Kidney glomerular epithelial cell (primary cell): ENCODE measurements at places on chromosomes 2 and 18.
A peak's percentile ranks its signal among the peaks of the same experiment; 100 is the strongest.

DNA sequence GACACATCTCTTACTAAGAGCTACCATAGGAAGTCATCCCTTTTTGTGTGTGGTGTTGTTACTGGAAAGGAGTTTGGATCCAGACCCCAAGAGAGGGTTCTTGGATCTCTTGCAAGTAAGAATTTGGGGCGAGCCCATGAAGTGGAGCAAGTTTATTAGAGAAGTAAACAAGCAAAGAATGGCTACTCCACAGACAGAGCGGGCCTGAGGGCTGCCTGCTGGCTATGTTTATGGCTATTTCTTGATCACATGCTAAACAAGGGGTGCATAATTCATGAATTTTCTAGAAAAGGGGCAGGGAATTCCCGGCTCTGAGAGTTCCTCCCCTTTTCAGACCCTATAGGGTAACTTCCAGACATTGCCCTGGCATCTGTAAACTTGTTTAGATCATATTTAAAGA, 30.6 kb upstream of the PXDN start:
- no peak for DNase-seq

DNA sequence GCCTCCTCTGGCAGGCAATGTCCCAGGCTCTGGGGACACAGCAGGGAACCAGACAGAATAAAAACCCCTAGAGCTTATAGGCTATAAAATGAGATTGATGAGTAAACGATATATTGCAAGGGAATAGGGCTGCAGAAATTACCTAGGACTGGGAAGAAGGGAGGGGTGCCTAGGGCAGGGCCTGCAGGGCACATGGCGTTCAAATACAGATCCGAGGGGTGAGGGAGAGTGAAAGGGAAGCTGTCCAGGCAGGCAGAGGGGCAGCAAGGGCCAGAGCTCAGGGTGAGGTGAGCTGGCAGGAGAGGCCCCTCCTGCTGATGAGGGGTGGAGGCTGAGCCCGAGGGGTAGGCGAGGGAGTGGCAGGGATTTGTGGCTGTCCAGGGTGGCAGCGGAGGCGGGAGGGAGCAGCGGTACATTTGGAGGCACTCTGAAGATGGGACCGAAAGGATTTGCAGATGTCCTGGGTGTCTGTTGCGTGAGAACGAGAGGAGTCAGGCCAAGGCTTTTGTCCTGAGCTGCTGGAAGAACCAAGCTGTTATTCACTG, 33.7 kb downstream of the KCNIP3 start:
- no peak for DNase-seq

- no peak for DNase-seq
These were observed 101.0 kb upstream of the ZNF236 start for GRCh38 chr18:76721207-76721996.

GRCh38 chr2:238636269-238637073, 209.7 kb downstream of the ASB1 start:
- no peak for DNase-seq

- DNase-seq = peak; percentile 72
These were observed 119.6 kb downstream of the SLC8A1 start for GRCh38 chr2:40332191-40332826.

DNA sequence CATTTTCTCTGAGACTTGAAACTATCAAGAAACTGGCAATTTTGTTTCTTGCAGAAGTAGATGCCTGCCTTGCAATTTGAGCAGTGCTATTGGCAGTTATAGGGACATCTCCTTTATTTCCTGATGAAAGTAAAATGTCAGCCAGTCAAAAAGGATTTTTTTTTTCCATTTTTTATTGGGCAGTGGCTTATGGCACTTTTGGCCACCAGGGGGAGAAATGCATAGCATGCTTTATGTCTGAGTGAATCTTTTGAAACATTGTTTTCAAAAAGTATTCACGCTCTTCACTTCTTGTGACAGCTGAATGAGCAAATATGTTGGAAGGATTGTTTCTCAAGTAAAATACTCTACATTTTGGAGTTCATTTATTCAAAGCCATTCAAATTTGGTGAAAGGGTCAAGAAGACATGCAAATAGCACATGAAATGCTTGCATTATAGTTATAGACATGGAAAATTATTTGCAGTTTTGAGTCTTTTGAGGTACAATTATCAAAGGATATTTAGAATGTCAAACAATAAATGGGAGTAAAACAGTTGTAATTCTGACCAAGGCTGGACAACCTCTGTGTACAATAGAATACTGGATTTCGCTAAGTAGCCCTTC, 491.0 kb downstream of the CDH2 start:
- peak; percentile 50 for DNase-seq

DNA sequence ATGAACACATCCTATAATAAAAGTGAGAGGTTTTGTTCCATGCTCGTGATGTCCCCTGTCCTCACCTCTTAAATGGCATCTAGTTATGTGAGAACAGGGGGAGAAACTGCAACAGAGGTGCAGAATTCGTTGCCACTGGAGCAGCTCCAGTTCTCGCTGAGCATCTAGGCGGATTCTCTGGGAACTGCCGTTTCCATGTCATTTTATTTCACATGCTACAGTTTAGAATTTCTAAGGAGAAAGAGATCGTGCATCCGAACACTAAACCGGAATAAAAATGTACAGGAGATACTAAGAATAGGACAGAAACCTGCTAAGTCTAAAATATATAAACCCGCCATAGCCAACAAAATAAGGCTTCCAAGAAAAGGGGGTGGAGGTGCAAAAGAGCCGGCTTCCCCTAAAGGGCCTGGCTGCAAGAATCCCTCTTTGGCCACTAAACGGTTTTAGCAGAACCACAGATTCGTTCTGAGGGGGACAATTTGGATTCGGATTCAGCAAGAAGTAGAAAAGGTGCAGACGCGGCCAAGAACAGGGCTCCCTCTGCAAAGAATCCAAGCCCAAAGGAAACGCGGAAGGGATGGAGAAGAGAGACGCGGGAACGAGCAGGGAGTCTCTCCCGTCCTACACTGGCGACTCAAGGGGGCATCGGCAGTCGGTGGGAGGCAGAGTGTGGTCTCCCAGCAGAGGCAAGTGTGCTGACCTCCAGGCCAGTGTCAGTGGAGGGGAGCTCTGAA, 1.3 kb downstream of the TMEM163 start:
- DNase-seq = no peak

- no peak for DNase-seq
These were observed 222.0 kb upstream of the CHAC2 start for GRCh38 chr2:53545604-53546003.

DNA sequence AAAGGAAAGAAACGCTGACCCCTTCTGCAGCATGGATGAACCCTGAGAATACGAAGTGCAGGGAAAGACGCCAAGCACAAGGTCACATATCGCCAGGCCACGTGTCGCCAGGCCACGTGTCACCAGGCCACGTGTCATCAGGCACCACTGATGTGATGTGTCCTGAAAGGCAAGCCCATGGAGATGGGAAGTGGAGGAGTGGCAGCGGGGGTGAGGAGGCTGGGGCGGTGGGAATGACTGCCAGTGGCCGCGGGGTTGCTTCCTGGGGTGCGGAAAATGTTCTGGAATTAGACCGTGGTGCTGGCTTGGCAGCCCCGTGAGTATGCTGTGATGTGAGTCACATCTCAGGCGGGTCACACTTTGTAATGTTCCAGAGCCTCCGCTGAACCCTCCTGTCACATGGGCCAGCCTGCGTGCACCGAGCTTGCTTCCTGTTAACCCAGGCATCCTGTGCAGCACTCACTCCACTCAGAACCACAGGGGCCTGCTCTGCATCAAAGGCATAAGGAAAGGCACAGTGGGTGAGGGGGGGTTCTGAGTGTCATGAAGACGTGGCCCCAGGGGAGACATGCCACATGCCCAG, 39.0 kb downstream of the SLC66A2 start:
- DNase-seq = no peak

DNA sequence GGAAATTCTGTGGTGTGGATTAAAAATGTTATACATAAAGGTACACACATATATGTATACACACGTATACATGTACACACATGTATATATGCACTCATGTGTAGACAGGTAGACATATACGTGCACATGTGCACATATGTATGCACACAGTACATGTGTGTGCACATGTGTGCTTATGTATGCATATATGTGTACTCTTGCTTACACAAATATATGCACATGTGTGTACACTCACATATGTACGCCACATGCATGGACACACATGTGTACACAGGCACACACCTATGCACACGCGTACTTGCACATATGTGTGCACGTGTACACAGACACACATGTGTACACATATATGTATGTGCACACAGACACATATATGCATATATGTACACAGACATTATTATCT, 142.8 kb upstream of the SALL3 start:
- no peak for DNase-seq

DNA sequence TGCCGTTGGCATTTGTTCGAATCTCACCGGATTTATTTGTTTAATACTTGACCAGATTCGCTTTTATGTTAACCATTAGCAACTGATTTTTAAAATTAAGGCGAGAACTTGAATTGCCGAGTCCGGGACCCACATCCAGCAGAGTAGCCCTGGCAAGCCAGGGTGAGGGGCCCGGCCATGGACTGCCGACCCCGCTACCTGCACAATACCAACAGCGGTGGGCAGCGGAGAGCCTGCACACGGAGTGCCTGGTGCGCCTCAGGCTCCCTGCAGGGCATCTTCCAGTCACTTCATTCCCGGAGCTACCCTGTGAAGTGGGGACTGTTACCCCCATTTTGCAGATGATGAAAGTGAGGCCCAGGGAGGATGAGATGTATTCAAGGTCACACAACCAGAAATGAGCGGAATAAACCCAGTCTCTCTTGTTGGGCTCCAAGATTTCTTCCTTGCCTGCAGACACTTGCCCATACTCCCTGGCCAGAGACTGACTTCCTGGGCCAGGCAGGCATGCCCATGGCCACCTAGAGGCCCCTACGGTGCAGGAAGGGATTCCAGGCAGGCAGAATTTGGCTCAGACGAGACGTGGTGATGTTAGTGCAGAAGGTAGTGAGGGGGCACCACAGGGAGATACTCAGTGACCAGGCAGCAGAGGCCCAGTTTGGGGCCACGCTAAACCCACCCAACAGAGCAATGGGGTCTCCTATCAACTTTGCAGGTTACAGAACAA, 2.9 kb downstream of the FBLN7 start:
- no peak for DNase-seq

GRCh38 chr2:169649278-169649677, 44.9 kb downstream of the CFAP210 start:
- no peak for DNase-seq

GRCh38 chr2:43370146-43370545, 143.7 kb upstream of the ZFP36L2 start:
- peak; percentile 28 for DNase-seq

DNA sequence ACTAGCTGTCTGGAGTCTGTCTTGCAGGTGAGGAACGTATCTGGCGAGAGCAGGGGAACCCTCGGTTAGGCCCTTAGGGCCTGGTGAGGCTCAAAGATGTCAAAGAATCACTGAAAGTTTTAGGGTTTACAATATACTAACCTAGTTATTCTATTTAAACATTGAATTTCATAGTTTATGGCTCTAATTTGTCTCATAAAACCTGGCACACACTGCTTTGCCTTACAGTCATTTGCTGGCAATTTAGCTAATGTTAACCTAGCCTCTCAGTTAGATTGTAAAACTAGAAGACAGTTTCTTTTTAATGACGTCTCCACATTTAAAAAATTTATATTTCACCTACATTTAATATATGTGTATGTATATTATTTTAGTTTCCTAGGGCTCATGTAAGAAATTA, 89.6 kb upstream of the DOCK10 start:
- DNase-seq = no peak

GRCh38 chr2:119108186-119108585, 50.4 kb downstream of the C1QL2 start:
- no peak for DNase-seq

DNA sequence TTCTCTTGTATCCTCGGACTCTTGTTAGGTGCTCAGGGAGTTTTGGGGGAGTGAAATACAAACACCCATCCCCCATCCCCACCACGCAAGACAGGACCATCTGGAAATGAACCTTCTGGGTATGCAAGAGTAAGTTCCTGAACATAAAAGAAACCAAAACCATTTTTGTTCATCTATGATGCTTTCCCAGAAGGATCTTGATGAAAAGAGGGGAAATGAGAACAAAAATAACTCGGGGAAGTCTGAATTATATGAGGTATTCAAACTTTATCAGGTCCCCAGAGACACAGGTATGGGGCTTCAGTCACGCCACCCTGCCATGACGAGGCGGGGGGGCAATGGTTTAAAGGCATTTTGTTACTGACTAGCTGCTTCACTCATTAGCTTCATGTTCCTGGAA, 68.6 kb upstream of the DNMT3A start:
- DNase-seq = no peak

DNA sequence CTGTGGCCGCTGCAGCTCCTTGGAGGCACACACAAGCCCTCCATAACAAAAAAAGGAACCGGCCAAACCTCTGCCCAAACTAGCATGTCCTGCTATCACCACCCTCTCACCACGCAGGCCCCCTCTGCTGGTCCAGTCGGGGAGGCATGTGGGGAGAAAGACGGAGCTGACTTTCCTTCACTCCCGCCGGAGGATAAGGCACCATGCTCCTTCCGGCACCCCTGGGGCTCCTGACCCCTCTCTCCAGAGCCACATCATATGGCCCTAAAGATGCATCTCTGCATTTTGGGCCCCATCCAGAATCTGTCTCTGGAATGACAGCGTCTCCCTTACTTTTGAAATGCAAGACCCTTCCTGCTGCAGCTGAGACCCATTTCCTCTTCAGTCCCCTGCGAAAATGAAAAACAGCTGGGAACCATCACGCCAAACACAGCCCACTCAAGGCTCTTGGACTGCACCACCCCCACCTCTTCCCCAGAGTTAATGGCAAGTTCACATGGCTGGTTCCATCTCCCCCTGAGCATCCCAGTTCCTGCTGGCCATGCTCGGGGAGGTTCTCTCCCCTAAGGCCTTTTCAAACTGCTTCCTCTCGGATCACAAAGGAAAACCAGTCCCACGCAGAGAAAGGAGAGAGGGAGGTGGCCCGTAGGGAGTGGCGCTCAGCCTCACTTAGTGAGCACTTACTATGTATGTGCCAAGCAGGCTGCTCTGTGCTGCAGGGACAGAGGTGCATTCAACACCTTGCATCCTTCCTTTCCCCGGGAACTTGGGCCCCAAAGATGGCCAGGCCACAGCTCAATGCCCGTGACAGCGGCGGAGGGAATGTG, 35.2 kb upstream of the MLPH start:
- no peak for DNase-seq

DNA sequence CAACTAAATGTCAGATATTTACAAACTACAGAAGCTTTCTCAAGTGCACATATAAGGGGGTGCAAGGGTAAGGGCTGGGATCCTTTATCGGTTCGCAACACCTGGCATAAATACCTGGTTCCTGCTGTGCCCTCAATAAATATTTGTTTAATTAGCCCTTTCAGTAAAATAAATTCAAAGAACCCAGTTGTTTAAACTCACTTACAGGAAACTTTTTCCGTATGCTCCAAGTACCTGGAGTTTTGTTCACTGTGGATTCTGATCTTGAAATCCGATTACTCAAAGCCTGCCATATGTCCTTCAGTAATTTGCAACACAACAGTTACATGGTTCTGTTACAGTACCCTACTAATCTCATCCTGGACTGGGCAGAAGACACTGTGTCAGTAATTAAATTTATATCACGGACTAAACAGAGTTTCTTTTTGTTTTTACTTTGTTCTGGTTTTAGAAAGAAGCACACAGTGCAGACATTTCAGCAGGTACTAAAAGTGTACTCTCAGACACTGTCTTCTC, 36.9 kb downstream of the TBC1D8 start:
- DNase-seq = no peak

- no peak for DNase-seq
These were observed 29.6 kb downstream of the PTCD3 start for GRCh38 chr2:86135653-86136052.

GRCh38 chr2:45822272-45822630, 170.8 kb downstream of the PRKCE start:
- no peak for DNase-seq

GRCh38 chr2:25354116-25354515, 12.4 kb upstream of the DNMT3A start:
- DNase-seq = no peak

- DNase-seq = no peak
These were observed 36.9 kb downstream of the REEP1 start for GRCh38 chr2:86300496-86300895.
